ENCODE measurements at places on chromosomes 13 and 19.

DNA sequence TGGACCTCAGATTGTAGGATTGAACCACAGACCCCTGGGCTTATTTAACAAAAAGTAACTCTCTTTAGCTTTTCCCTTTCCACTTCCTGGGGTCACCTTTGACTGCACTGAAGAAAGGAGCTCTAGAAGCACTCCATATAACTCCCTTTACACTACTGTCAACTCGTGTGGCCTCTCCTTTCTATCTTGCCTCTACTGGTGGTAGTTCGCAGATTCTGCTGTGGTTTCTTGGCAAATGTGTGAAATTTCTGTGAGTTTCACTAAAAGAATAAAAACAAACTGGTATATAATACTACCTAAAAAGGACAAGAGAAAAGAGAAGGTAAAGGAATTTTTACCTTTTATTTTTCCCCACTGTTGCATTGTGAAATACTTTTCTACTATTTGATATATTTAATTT lies 1298.1 kb downstream of the PCDH9 start:
- no peak for DNase-seq

GRCh38 chr19:54351474-54351873 lies 12.5 kb upstream of the LILRA4 start:
- DNase-seq, result no peak

DNA sequence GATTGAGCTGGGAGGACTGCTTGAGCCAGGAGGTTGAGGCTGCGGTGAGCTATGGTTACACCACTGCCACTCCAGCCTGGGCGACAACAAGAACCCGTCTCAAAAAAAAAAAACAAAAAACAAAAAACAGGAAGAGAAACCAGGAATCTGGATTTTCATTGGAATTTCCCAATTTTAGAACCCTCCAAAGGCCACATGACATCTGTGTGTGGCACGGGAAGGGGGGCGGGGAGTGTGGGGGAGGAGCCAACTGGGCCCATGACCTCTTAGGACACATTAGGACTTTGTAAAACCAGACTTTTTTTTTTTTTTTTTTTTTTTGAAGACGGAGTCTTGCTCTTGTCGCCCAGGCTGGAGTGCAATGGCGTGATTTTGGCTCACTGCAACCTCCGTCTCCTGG lies 21.2 kb upstream of the MYDGF start:
- DNase-seq, result no peak

- no peak for DNase-seq
These were observed 192.7 kb upstream of the MIR17HG start for GRCh38 chr13:91154558-91155353.

DNA sequence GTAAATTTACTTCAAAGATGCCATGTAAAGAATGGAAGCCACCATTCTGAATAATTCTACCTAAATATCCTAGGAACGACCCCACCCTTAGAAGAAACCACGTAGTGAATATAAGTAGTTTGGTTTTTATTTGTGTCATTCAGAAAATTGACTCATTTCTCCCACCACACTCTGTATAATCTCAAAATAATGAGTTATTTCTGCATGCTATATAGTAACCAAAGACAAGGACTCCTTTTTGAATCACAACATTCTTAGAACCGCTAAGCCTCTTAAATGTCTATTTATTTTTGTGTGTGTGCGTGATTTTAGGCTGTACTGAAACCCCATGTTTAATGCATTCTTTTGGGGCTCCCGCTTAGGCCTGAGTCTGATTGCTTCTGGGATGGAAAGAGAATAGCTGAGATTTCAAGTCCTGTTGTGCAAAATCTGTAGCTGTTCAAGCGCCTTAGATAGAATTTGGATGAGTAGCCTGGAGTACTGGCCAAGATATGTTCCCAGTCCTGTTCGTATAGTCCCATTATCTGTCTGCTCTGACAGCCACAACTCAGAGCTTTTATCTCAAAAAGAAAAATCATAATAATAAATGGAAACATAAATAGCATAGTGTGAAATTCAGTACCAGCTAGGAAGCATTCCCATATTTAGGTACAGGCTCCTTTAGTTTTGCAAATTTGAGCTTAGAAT lies 532.4 kb upstream of the NBEA start:
- no peak for DNase-seq

- DNase-seq, result no peak
These were observed 6.5 kb upstream of the SIGLEC14 start for GRCh38 chr19:51653162-51653561.

GRCh38 chr13:85616275-85616674 lies 182.9 kb downstream of the SLITRK6 start:
- DNase-seq, result no peak

DNA sequence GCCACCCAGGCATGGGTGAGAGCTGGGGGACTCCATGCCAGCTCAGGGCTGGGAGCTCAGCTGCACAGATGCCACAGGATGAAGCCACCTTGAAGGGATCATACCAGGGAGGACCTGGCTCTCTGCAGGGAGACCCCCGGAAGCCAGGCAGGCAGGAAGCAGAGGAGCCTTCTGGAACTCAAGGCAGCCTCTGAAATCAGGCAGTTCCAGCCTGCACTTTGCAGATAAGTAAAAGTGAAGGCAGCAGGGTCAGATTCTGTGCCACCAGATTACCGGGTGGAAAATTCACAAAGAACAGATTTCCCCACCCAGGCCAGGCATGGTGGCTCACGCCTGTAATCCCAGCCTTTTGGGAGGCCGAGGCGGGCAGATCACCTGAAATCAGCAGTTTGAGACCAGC lies 2.5 kb downstream of the TMEM259 start:
- no peak for DNase-seq

DNA sequence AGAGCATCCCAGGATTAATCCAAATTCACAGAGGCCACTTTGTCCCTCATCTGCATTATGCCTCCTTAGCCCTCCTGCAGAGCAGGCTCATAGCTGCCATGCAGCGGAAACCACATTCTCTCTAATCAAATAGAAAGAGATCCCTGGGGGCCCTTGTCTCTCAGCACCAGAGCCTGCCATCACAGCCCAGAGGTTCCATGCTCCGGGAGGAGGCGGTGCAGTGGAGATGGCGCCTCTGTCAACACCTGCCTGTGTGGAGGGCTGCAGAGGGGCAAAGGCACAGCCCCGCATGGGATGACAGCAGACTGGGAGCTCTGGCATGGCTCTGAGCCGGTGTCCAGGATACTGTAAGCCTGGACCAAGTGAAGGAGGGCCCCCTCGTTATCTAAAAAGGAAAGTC lies 111.3 kb downstream of the SLC7A1 start:
- no peak for DNase-seq
